ENCODE measurements at places on chromosomes 12 and 14.

GRCh38 chr12:111353603-111354295 is 15.1 kb downstream of the PHETA1 start:
- no peak for DNase-seq

- no peak for DNase-seq
Observed at GRCh38 chr14:101395779-101396178, 165.5 kb upstream of the DIO3 start.

- no peak for DNase-seq
Observed at GRCh38 chr14:48792376-48793024, 793.7 kb downstream of the RPS29 start.

- no peak for DNase-seq
Observed at GRCh38 chr14:23532658-23533057, 18.9 kb downstream of the ZFHX2 start.

DNA sequence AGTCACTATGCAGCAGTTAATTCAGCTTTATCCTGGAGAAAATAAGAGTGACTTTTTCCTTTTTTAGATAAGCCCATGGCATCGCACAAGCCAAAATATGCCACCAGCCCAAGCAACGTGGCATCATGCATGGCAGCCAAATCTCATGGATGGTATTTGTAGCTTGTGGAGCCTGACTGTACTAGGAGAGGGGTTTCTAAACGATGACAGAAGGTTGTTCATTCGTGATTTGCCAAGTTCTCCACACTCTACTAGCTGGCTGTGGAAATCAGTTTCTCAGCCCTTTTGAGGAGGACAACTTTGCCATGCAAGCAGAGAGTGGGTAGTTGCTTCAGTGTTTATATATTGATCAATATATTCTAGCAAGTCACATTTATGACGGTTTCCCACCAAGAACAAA is 41.4 kb upstream of the ATXN2 start:
- DNase-seq = no peak

DNA sequence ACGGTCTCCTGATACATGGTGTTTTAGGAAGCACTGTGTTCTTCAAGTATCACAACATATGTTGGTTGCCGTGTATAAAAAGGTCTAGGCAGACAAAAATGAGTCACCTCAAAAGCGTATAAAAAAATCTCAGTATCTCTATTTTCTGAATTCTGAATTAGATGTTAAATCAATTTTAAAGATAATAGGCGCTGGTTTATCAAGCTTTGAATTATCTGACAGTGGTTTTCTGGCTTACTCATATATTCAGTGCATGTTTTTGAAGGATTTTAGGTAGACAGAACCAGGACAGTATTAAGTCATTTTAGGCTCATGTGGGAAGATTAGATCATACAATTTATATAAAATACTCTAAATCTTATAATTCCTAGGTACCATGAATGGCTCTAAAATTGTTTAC is 110.8 kb downstream of the TMTC2 start:
- no peak for DNase-seq

DNA sequence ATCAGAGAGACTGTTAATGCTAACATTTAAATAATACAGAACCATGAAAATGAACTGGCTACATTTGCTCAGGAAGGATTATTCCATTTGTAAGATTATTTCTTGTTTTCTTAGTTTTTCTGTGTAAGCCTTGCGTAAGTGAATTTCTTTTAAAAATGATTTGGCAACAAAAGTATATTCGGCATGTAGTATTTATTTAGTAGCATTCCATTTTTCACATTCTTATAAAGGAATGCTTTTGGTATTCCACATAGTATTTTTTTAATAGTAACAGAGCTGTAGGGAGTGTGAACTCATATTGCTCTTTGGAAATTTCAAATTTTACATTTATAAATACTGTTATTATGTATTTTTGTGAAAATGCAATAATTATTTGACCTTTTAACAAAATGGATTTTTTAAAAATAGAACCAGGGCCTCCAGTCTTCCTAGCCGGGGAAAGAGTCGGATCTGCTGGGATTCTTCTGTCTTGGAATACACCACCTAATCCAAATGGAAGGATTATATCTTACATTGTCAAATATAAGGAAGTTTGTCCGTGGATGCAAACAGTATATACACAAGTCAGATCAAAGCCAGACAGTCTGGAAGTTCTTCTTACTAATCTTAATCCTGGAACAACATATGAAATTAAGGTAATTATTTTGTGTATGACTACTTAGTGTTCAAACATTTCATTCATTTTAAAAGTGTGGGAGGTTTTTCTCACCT is 1.2 kb downstream of the PTPRQ start:
- no peak for DNase-seq

GRCh38 chr14:103568952-103569351 is 6.2 kb downstream of the COA8 start:
- no peak for DNase-seq

DNA sequence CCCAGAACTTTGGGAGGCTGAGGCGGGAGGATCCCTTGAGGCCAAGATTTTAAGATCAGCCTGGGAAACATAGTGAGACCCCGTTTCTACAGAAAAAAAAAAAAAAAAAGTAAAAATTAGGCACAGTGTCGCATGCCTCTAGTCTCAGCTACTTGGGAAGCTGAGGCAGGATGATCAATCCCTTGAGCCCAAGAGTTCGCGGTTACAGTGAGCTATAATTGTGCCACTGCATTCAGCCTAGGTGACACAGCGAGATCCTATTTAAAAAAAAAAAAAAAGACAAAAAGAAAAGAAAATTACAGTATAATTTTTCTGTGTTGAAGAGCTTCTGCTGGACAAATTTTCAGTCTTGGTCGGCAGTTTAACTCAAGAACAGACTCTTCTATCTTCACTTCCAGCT is 133.9 kb upstream of the FGD4 start:
- DNase-seq = no peak

- no peak for DNase-seq
Observed at GRCh38 chr14:30283822-30284446, 275.0 kb upstream of the G2E3 start.

- no peak for DNase-seq
Observed at GRCh38 chr12:46459861-46460545, 87.4 kb upstream of the SLC38A2 start.

- no peak for DNase-seq
Observed at GRCh38 chr12:130433411-130433810, 95.7 kb downstream of the PIWIL1 start.
